ENCODE measurements at places on chromosomes 16 and 17. TPM values are rescaled to one million over a fixed set of nuclear protein-coding genes. Genes with fewer than 3 reads are reported as not detected.

SPN gene
- not detected for total RNA-seq

GNPTG gene
- 14.7 TPM for total RNA-seq

EFNB3 gene
- 0.54 TPM for total RNA-seq

CBLN1 gene
- not detected for total RNA-seq

SLFN12 gene
- total RNA-seq, result 48.6 TPM

PHOSPHO1 gene
- total RNA-seq, result under 0.01 TPM

KRTAP4-4 gene
- total RNA-seq, result not detected

PIK3R5 gene
- not detected for total RNA-seq
